ENCODE measurements at places on chromosomes 2 and 18. TPM values are rescaled to one million over a fixed set of nuclear protein-coding genes. Genes with fewer than 3 reads are reported as not detected.
A peak's percentile ranks its signal among the peaks of the same experiment; 100 is the strongest.

GRCh38 chr2:198483051-198483450, 678.7 kb downstream of the PLCL1 start:
- no peak overlapping the region for H3K27ac ChIP-seq
- H3K36me3 ChIP-seq, result no peaks in the 10 kb centered on the region
- no peak for DNase-seq
- H3K4me1 ChIP-seq, result no peaks in the 10 kb centered on the region
- no peak overlapping the region for H3K4me3 ChIP-seq

DNA sequence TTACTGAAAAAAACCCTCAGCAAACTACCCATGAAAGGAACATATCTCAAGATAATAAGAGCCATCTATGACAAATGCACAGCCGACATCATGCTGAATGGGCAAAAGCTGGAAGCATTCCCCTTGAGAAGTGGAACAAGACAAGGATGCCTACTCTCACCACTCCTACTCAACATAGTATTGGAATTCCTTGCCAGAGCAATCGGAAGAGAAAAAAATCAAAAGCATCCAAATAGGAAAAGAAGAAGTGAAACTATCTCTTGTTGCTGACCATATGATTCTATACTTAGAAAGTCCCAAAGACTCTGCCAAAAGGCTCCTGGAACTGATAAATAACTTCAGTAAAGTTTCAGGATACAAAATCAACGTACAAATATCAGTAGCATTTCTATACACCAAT, 40.6 kb upstream of the MSTN start:
- no peak for DNase-seq
- no peak overlapping the region for H3K4me3 ChIP-seq
- no peaks in the 10 kb centered on the region for H3K27me3 ChIP-seq

DNA sequence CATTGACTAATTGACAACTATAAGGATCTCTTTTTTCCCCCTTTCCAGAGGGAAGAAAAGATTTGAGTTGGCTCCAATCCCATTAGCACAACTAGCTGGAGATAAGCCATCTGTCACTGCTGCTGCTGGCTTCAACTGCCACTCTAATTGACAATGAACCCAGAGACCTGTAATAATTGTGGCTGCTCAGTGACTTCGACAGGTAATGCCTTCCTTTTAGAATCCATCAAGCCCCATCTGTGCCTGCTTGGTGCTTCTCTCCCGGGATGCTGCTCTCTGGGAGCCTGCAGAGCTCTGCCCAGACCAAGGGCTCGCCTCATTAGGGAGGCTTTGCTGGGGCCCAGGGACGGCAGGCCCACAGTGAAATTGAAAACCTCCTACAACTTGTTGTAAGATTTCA, 376.7 kb upstream of the SOX11 start:
- H3K36me3 ChIP-seq, result no peaks in the 10 kb centered on the region
- H3K4me3 ChIP-seq, result no peak overlapping the region
- no peak for DNase-seq
- H3K27me3 ChIP-seq, result no peaks in the 10 kb centered on the region

- no peak overlapping the region for H3K27ac ChIP-seq
- DNase-seq, result peak; percentile 46
- H3K27me3 ChIP-seq, result no peaks in the 10 kb centered on the region
- H3K36me3 ChIP-seq, result no peaks in the 10 kb centered on the region
- no peak overlapping the region for H3K4me3 ChIP-seq
Observed at GRCh38 chr2:113136828-113137775, 9.7 kb downstream of the IL1RN start.

Gene EN1
- not detected for total RNA-seq

- H3K4me3 ChIP-seq, result peak overlapping the region; percentile 13
- peak; percentile 16 for DNase-seq
- no peaks in the 10 kb centered on the region for H3K36me3 ChIP-seq
- H3K4me1 ChIP-seq, result peaks cover 16% of the 10 kb centered on the region
- peak overlapping the region; percentile 35 for H3K27ac ChIP-seq
Observed at GRCh38 chr18:70600225-70600925, 311.5 kb downstream of the SOCS6 start.

DNA sequence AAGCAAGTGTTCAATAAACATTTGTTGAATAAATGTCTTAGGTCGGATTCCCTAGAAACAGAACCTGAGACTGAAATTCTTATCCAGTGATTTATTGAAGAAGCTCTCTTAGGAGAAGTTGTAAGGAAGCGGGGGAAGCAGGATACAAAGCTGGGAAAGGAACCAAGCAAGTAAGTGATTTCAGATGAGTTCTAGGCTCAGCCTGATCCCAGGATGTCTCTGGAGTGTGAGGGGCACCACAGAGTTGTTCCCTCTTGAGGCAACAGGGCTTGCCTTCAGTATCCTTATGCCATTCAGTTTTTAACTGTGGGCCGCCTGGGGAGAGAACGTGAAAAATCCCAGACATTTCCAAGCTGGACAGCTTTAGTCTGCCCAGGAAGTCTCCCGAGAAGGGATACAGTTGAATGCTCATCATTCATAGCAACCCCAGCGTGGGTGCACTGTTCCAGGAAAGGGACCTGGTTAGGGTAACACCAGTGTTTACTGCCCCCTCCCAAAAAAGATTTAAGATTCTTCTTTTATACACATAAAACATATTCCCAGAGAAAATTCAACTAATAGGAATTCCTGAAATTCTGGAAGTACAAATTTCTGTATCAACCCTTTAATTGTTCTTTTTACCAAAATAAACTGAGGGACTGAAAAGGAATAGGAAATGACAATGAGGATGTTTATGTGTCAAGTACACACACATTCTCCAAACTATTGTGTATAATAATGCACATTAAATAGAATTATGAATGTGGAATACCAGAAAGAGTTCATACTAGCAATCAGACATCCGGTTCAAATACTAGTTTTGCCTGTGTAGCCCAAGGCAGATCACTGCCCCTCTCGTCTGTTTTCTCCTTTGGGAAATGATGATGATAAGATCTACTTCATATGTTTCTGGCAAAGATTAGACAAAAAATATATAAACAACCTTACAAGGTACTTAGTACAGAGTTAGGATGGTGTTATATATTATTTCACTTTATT, 592.1 kb upstream of the CDH2 start:
- H3K27ac ChIP-seq, result no peak overlapping the region
- H3K36me3 ChIP-seq, result no peaks in the 10 kb centered on the region
- no peak overlapping the region for H3K4me3 ChIP-seq

- no peaks in the 10 kb centered on the region for H3K27me3 ChIP-seq
- H3K4me1 ChIP-seq, result no peaks in the 10 kb centered on the region
- DNase-seq, result no peak
- peaks cover 99% of the 10 kb centered on the region for H3K36me3 ChIP-seq
Observed at GRCh38 chr18:23539296-23539695, 36.0 kb downstream of the RMC1 start.

GRCh38 chr18:59268721-59269562, 4.3 kb downstream of the RAX start:
- H3K36me3 ChIP-seq, result peaks cover 5% of the 10 kb centered on the region
- peak overlapping the region; percentile 21 for H3K27ac ChIP-seq
- peaks cover 52% of the 10 kb centered on the region for H3K4me1 ChIP-seq
- H3K4me3 ChIP-seq, result peak overlapping the region; percentile 36

DNA sequence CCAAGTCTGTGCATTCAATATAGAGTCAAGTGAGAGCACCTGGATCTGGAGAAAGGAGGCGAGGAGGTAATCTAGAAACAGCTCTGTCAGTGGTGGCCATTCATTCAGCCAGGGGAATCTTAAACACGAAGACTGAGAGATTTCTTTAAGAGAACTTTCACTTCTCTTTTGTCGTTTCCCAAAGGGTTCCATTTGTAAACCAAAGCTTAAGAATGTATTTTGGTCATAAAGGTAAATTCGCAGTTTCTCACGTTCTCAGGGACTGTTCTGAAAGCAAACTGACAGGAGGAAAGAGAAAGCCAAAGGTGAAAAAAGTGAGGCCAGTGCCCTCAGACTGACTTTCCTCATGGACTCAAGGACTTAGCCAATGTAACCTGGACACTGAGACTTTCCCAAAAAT, 513.5 kb downstream of the CMPK2 start:
- H3K27ac ChIP-seq, result no peak overlapping the region
- H3K4me1 ChIP-seq, result peaks cover 6% of the 10 kb centered on the region
- H3K4me3 ChIP-seq, result no peak overlapping the region
- no peak for DNase-seq

GRCh38 chr2:31371691-31372090, 42.9 kb downstream of the XDH start:
- H3K4me3 ChIP-seq, result no peak overlapping the region
- no peak overlapping the region for H3K27ac ChIP-seq
- no peaks in the 10 kb centered on the region for H3K36me3 ChIP-seq

DNA sequence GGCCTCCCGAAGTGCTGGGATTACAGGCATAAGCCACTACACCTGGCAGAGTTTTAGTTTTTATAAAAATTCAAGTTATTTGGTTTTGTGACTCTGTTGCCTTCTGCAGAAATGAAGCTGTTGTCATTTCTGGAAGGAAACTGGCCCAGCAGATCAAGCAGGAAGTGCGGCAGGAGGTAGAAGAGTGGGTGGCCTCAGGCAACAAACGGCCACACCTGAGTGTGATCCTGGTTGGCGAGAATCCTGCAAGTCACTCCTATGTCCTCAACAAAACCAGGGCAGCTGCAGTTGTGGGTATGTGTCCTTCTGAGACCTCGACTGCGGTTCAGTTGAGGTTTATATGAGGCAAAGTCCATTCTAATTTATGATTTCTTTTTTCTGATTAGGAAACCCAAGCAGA, 7.2 kb downstream of the MTHFD2 start:
- no peak for DNase-seq
- H3K36me3 ChIP-seq, result peaks cover 80% of the 10 kb centered on the region
- no peaks in the 10 kb centered on the region for H3K27me3 ChIP-seq
- no peak overlapping the region for H3K4me3 ChIP-seq
- no peak overlapping the region for H3K27ac ChIP-seq

DNA sequence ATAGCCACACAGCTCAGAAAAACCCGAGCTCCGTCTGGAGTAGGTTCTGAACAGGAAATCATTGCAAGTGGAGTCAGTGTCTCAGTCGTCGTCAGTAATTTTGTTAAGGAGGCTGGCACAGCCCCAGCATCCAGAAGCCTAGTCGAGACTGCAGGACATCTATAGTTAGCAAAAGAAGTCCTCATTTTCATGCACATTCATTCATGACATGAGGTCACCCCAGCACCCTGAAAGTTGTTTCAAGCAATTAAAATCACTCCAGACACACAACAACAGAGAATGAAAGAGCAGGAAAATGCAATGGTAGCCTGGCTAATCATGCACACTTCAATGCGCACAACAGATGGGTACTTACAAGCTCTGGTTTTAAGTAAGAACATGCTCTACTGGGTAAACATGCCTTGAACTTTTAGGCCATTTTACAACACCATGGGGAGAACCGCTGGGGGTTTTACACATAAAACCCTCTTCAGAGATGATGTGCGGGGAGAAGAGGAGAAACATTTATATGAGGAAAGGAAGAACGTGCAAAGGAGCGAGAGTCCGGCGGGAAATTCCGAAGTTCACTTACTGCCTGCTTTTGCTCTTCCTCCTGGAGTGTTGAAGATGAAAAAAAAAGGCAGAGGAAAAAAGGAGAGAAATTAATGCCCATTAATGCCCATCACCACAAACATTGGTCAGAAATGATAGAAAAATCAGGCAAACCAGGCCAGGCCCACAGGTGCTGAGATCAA, 77.4 kb upstream of the DNMT3A start:
- H3K4me1 ChIP-seq, result peaks cover 57% of the 10 kb centered on the region
- H3K27me3 ChIP-seq, result no peaks in the 10 kb centered on the region
- H3K36me3 ChIP-seq, result no peaks in the 10 kb centered on the region
- H3K27ac ChIP-seq, result peak overlapping the region; percentile 81
- no peak overlapping the region for H3K4me3 ChIP-seq

Gene PRSS56
- total RNA-seq, result not detected

DNA sequence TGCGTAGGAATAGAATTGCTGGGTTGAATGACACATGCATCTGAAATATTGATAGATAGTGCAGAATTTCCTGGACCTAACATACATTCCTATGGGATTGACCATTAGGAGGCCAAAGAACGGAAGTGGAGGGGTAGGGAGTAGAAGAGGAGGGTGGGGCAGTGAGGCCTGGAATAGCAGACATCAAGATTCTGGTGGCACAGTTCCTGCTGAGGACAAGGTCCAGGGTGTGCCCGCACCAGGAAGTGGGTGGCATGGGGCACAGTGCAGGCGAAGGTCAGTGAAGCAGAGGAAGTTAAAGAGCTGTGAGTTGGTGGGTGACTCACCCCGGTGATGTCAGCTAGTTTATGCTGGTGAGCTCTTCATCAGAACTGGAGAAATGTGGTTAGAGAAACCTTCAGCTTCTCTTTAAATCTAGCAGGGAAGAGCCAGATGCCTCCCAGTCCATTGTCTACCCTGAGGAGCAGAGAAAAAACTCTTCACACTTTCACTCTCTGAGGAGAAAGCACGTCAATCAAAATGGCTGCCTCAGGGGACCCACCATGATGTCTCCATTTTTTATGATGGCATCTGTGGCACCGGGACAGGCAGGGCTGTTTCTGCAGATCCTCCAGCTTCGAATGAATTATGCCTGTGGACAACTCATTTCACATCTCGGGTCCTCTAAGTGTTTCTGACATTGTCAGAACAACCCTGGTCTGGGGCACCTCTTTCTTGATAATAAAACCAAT, 55.9 kb upstream of the CTLA4 start:
- no peaks in the 10 kb centered on the region for H3K36me3 ChIP-seq
- H3K4me1 ChIP-seq, result peaks cover 7% of the 10 kb centered on the region
- H3K27me3 ChIP-seq, result no peaks in the 10 kb centered on the region

GRCh38 chr2:147549054-147549453, 295.8 kb upstream of the ACVR2A start:
- no peak for DNase-seq
- H3K4me3 ChIP-seq, result no peak overlapping the region
- H3K4me1 ChIP-seq, result no peaks in the 10 kb centered on the region
- no peaks in the 10 kb centered on the region for H3K27me3 ChIP-seq
- no peak overlapping the region for H3K27ac ChIP-seq

DNA sequence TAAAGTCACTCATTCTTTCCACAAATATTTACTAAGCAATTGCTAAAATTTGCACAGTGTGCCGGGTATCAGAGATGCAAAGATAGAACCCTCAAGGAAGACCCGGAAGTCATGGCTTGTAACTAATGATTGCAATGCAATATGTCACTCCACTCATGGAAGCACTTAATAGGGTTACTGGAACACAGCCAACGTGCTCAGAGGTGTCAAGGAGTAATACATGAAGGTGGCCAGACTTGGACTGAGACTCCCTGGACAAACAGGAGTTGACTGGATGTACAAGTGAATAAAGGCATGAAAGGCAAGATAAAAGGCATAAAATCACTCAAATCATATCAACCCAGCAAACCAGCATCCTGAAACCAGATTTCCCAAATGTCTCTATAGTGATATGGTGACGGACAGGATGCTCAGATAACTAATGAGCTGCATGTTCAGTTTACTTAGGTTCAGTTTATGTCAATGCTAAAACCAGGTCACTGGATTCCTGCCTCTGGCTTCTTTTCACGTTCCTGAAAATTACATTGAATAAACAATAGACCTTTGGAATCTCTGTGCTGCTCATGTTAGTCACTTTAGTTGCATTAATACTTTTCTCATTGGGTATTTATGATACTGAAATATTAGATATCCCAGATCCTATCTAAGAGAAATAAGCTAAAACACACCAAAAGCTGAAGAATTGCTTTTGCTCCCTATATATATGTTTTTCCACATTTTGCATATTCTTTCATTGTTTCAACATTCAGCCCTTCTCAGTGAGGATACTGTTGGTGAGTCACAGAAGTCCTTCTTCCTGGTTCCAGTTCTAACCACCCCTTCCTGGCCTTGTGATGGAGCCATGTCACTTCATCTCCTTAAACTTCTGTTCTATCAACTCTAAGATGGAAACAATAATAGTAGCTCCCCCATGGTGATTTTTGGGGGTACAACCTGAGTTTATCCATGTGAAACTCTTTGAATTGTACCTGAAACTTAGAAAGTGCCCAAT, 688.9 kb upstream of the ID2 start:
- no peak overlapping the region for H3K27ac ChIP-seq
- H3K4me1 ChIP-seq, result no peaks in the 10 kb centered on the region
- no peaks in the 10 kb centered on the region for H3K27me3 ChIP-seq
- no peak for DNase-seq
- H3K36me3 ChIP-seq, result no peaks in the 10 kb centered on the region
